Central memory CD8-positive, alpha-beta T cell (primary cell): ENCODE measurements at places on chromosomes 3 and 15.

GRCh38 chr3:16448639-16449070, 64.8 kb downstream of the RFTN1 start:
- peaks cover 40% of the 10 kb centered on the region for H3K4me1 ChIP-seq
- no peaks in the 10 kb centered on the region for H3K27me3 ChIP-seq
- DNase-seq, result no peak

GRCh38 chr3:138717348-138717747, 108.8 kb downstream of the FAIM start:
- H3K4me1 ChIP-seq, result no peaks in the 10 kb centered on the region
- peaks cover 11% of the 10 kb centered on the region for H3K36me3 ChIP-seq
- DNase-seq, result no peak
- H3K27ac ChIP-seq, result no peak overlapping the region
- no peak overlapping the region for H3K4me3 ChIP-seq

DNA sequence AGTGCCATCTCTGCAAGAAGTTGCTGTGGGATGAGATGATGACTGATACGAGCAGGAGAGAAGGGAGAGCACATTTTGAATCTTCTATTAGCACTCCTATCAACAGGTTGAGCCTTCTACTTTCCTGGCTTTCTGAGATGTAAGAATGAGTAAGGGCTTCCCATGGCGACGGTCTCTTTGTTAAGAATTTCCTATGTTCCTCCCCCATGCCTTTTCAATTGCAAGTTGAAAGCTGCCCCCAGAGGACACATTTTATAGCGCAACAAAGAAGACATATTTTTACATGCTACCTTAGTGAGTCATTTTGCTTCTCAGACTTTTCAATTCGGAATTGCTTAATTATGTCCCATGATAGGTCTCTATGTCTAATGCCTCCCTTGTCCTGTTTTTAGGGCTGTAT, 71.3 kb upstream of the LRTM1 start:
- no peak for DNase-seq
- no peaks in the 10 kb centered on the region for H3K27me3 ChIP-seq
- H3K4me3 ChIP-seq, result no peak overlapping the region
- H3K36me3 ChIP-seq, result no peaks in the 10 kb centered on the region
- H3K4me1 ChIP-seq, result no peaks in the 10 kb centered on the region

- peaks cover 34% of the 10 kb centered on the region for H3K36me3 ChIP-seq
- H3K4me3 ChIP-seq, result no peak overlapping the region
- no peaks in the 10 kb centered on the region for H3K27me3 ChIP-seq
These were observed 13.0 kb upstream of the MYO5C start for GRCh38 chr15:52308446-52309153.
